ENCODE measurements at places on chromosomes 2 and 18.

DNA sequence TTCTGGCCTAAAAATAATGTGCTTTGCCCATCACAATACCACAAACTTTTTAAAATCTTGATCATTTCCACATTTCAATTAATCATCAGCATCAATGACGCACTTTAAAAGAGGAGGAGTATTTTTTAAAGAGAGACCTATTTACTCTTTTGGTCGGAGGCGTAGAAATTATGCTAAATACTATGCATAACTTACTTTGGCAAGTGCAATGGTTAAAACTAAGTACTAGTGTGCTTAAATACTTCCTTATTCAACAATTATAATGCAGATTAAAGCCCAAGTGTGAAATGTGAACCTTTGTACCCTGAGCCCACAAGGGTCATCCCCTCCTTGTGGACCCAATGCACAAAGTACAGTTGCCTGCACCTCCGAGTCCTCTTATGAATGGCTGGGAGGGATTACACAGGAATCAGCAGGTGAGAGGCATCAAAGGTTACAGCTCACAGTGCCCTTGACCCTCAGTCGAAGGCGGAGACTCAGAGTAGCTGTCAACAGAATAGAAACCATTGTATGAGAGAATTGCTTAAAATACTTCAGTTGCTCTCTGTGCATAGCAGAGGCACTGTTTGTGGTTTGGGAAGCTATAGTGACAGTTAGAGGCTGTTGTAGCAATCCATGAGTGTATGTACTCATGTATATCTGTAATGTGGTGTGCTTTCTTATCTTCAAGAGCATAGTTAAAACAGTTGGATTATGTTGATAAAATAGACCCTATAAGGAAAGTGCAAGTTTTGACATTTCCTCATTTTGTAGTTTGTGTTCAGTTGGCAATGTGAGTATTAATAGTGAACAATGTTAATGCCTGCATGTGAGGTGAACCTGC lies 151.7 kb upstream of the ITGA4 start:
- DNase-seq: no peak

GRCh38 chr2:219671279-219671678 lies 43.8 kb downstream of the SLC4A3 start:
- DNase-seq: no peak

- no peak for DNase-seq
Measured at GRCh38 chr2:123839326-123839725, 185.8 kb upstream of the CNTNAP5 start.

GRCh38 chr2:217162533-217162932 lies 302.7 kb upstream of the TNP1 start:
- no peak for DNase-seq

DNA sequence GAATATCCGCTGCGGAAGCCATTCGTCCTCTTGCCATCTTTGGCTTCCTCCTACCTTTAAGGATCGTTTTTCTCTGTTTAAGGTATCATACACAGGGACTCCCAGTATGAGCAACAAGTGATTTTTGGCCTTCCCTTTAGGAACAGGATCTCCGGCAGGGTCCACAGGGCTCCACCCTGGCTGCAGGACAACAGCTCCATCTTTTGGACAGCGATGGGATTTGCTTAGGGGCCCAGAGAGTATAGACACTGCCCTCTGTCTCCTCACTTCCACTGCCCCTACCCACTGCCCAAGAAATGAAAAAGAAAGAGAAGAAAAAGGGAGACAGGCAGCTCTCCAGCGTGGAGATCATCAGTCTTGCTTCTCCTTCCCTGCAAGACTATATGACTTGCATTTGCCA lies 224.5 kb downstream of the UXS1 start:
- no peak for DNase-seq

DNA sequence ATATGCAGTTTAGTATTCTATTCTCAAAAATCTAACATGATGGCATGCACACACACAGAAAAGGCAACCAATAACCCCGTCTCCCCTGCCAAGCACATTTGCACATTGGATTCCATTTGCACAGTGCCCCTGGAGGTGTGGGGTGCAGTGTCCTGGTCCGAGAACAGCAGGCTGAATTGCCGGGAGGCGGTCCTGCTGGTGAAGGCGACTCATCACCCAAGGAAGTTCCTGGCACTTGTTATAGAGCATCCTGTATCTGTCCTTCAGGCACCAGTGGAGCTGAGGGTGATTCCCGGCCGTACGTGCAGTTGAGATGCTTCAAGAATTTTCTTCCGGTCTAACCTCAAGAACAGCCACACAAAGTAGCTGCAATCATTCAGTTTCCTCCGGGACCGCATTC lies 73.0 kb upstream of the RAB12 start:
- no peak for DNase-seq

- DNase-seq: no peak
Measured at GRCh38 chr2:176781570-176782217, 430.9 kb upstream of the HNRNPA3 start.

GRCh38 chr2:105135436-105135835 lies 97.6 kb downstream of the MRPS9 start:
- DNase-seq: no peak

DNA sequence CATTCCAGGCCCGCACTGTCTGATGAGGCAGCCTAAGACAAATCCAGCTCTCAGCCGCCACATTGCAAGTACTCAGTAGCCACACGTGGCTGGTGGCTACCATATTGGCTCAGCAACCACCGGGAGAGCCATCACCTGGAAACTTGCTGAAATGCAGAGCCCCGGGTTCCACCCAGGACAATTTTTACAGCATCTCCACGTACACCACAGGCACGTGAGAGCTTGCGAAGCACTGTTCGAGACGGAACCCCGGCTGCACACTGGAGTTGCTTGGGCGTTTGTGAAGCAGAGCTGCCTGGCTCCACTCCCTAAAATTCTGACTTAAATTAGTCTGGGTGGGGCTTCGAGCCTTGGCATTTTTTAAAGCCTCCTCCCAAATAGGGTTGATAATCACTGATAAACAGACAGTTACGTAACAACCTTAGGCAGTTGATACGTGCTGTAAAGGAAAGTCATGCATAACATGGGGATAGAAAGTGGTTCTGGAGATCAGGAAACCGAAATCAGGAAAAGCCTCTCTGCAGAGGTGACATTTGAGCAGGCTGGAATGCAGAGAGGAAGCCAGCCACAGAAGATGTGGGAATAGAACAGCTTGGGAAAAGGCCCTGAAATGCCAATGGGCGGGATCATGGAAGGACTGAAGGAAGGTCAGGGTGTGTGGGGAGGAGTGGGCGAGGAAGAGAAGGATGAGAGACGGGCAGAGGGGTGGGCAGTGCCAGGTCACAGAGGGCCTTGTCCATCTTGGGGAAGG lies 6.2 kb downstream of the ASAP2 start:
- no peak for DNase-seq

DNA sequence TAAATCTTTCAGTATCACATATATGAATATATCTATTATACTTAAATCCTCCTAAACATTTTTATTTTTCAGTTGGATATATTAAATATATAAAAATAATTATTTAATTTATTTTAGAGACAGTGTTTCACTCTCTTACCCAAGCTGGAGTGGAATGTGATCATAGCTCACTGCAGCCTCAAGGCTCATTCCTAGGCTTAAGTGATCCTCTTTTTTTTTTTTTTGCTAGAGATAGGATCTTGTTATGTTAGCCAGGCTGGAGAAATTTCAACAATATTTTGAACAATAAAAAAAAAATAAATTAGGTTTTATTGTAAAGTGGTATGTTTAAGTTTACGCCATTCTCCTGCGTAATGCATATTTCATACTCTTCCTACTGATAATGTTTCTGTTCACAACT lies 4.2 kb downstream of the SPAST start:
- no peak for DNase-seq

- DNase-seq: no peak
Measured at GRCh38 chr2:121727332-121727731, 9.3 kb downstream of the NIFK start.

DNA sequence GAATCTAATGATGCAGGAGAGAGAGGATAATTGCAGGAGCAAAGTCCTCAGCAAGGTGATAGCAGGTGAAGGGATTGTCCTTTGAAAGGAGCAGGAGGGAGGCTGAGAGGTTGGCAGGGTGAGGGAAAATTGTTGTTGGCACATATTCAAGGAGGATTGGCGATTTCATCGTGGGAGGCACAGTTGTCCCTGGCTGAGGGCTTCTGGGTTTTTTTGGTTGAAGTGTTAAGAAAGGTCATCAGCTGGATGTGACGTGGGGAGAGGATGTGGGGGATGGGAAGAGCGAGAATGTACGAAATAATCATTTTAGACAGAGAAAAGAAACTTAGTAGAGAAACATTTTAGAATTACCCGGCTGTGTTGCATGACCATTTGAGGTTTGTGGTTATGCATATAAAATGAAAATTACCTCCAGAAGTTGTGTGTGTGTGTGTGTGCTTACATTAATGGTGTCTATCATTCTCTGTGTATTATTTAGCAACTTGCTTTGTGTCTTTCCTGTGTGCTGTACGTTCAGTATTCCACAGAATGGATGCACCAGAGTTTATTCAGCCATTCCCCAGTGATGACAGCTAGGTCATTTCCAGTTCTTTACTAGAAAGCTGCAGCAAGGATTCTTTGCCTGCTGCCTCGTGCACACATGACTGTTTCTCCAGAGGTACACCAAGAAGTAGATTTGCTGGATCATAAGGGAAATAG lies 67.6 kb downstream of the SDC1 start:
- DNase-seq: no peak

DNA sequence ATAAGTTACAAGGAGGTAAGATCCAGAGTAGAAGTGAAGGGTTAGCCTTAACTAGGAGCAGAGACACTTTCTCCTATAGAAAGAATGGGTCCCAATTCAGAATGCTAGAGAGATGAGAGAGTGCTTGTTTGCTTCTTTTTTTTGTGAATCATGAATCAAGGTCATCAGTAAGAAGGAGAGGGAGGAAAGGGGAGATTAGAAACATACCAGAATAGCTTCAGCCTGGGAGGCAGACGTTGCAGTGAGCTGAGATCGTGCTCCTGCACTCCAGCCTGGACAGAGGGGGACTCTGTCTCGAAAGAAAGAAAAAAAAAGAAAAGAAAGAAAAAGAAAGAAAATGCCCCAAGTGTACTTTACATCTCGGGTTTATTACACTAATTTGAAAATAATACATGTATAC lies 55.8 kb upstream of the SLC35F5 start:
- DNase-seq: no peak

DNA sequence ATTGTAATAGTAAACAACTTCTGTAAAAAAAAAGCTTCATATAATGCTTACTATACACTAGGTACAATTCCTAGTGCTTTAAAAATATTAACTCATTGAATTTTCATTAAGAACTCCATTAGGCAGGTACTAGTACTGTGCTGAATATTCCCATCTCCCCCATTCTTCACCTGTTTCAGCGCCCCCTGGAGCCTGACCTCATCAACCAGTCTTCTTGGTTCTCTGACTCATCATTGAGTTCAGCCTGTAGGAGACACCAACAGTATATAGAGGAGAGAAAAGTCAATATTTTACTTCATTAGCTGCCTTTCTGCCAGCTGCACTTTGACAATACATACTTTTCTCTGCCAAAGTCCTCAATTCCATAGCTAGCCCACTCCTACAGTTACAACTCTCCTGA lies 1009.9 kb upstream of the KLHL29 start:
- no peak for DNase-seq

DNA sequence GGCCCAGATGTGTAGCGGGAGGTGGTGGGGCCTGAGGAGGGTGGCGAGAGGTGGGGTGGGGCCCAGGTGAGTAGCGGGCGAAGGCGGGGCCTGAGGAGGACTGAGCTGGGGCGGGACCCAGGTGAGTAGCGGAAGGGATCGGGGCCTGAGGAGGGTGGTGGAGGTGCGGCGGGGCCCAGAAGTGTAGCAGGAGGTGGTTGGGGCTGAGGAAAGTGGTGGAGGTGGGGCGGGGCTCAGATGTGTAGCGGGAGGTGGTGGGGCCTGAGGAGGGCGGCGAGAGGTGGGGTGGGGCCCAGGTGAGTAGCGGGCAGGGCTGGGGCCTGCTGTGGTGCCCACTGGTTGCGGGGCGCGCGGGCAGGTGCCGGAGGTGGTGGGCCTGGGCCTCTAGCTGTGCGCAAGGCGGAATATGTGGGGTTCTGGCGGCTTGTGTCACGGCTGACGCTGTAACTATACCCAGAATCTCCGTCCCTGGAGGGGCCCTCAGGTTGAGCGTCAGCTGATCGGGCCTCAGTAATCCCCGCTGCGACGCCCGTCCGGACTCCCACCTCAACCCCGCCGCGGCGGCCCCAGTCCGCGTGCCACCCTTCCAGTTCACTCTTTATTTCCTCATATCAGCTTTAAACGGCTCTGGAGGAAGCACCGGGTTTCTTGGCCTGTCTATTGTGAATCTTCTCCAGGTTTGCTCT lies 866 bp upstream of the SF3B6 start:
- no peak for DNase-seq

- DNase-seq: no peak
Measured at GRCh38 chr18:22987547-22988189, 54.5 kb downstream of the RBBP8 start.

DNA sequence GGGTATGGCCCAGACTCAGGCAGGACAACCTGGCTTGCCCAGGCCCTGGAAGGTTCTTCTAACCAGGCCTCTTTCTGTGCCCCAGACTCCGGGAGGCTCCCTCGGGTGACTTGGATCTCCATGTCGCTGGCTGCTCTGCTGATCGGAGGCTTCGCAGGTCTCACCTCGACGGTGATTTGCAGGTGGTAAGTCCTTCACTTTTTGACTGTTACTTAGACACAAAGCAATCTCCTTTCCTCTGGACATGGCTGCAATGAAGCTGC lies 103.5 kb downstream of the TPO start:
- no peak for DNase-seq

DNA sequence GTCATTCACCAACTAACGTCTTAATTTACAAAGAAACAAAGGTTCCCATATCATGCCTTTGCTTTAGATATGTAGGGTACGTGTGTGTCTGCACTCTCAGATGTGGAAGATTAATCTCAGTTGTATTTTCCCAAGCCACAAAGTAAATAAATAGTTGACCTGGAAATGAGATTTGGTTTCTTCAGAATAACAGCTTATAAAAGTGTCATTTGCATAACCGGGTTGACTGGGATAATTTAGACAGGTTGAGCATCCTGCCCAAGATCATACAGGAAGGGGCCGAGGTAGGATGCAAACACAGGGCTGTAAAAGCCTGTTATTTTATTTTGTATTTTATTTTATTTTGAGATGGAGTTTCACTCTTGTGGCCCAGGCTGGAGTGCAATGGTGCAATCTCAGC lies 19.5 kb downstream of the ATG16L1 start:
- no peak for DNase-seq

DNA sequence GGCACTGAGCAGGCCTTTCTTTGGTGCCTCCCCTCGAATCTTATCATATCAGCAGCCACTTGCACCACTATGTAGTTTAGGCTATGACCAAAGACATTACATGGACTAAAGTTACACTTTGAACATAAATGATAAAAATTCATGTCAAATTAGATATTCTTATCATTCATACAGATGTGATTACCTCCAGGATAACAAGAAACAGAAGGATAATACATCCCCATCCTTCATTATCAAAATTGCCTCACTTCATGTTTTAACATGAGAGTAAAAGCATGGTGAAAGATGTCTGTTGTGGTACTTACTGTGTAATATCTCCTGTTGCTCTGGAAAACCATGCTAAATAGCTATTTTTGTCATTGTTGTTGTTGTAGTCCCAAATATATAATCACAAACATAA lies 230.8 kb upstream of the RND3 start:
- DNase-seq: no peak

All from activated CD4-positive, alpha-beta T cell treated with anti-CD3 and anti-CD28 coated beads, Interleukin-2, amount 50 U/mL, for 4 hours (primary cell).